Activated CD4-positive, alpha-beta T cell treated with anti-CD3 and anti-CD28 coated beads, Interleukin-2, amount 50 U/mL, for 16 hours (primary cell): ENCODE measurements at places on chromosomes 1 and 21.

DNA sequence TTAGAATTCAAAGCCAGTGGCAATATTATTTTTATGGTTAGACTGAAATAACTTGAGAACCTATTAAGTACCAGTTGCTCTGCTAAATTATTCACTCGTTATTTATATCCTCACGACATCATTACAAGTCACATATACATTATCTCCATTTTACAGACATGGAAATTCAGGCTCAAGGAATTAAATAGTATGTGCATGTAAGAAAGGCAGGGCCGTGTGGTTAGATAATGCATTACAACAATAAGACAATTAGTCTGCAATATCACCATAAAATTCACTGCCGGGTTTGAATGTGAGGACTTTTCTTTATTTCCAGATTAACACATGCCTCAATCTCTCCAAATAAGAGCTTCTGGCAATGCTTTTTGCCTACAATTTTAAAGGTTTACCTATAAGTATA lies 523.4 kb downstream of the PTBP2 start:
- no peak for DNase-seq

- no peak for DNase-seq
Observed at GRCh38 chr1:76142771-76143540, 68.4 kb downstream of the ST6GALNAC3 start.

GRCh38 chr1:6898974-6899539 lies 113.8 kb downstream of the CAMTA1 start:
- DNase-seq, result no peak

DNA sequence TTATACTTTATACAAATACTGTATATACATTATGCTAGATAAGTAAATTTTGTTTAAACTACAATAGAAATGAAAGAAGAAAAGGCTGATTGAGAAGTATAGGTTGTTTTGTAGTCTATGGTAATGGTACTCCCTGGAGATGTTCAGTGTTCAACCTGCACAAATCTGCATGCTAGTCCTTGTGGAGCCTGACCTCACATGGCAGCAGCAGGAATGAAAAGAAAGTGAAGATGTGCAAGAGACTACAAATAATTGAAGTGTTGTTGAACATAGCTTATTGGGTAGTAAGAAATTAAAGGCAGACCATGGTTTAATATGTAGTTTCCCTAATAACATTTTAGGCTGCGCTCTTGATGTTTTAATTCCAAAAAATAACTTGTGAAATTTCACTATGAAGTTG lies 201.2 kb downstream of the TGFB2 start:
- no peak for DNase-seq

DNA sequence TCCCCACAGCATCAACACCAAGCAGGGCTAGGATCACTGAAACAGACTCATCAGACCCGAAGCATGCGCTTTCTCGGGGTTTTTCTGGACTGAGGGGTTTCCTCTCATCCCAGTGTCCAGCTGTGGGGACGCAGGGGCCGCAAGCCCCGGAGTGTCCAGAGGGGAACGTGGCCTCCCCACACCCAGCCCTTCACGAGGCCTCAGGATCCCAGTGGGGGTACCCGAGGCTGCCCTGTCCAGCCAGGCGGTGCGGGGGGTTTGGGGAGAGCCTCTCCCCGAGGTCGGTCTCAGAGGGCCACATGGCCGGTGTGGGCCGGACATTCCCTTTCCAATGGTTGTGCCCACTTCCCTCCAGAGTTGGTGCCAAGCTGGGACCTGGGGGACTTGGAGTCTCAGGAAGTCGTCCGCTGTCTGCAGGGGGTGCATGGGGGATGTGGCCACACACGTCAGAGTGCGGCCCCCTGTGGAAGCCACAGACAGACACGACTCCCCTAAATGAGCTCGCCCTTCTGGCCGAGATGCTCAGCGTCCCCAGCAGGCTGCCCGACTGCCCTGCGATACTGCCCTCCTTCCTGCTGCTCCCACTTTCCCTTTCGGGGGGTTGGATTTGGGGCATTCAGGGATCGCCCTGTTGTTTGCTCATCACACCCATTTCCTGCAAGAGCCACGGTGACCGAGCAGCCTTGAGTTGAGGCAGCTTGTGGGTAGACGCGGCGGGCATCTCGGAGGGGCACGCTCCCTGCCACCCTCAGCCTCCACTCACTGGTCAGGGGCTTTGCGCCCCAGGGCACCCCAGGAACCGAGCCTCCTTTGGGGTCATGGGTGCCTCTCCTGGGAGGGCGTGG lies 4.1 kb downstream of the COL6A1 start:
- no peak for DNase-seq

DNA sequence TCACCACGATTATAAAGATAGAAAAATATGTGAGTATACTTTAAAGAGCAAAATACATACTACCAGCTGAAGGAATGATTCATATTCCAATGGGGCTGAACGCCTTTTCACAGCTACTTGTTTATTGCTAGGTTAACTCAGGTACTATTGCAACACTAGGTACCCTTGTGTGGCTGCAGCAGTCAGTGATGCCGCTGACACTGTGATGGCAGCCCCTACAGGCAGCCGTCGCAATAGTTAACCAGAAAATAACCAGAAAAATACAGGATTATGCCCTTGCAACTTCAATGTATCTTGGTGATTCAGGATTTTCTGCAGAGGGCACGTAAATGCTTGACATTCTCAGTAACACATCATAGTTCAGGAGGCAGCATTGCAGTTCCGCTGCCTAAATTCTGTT lies 1.6 kb upstream of the MARK1 start:
- DNase-seq, result no peak

DNA sequence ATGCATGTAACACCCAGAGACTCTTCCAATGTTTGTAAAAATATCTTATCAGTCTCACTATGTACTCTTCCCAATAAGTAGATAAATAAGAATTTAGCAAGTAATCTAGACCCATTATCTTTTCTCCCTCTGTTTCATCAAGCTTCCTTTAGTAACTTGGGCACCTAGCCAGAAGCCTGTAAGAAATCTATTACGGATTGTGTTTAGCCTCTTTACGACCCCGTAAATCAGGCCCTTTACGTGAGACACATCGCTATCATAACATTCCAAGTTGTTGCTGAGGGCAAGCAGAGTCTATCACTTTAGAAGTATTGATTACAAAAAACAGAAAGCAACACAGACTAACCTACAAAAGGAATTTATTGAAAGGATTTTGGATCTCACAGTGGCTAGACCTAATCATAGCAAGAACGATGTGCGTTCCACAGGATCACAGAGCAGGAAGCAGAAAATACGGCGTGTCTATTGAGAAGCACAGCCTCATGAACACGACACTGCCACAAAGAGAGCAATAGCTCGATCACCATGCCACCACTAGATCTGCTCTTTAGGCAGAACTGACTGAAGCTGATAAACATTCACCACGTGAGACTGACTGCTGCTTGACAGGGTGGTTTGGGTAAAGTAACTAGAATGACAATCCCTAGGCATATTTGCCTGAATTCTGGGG lies 922.1 kb downstream of the AMY1C start:
- no peak for DNase-seq

GRCh38 chr1:18602533-18603211 lies 28.0 kb upstream of the PAX7 start:
- DNase-seq, result no peak

- no peak for DNase-seq
Observed at GRCh38 chr1:24048205-24048869, 63.6 kb downstream of the MYOM3 start.

DNA sequence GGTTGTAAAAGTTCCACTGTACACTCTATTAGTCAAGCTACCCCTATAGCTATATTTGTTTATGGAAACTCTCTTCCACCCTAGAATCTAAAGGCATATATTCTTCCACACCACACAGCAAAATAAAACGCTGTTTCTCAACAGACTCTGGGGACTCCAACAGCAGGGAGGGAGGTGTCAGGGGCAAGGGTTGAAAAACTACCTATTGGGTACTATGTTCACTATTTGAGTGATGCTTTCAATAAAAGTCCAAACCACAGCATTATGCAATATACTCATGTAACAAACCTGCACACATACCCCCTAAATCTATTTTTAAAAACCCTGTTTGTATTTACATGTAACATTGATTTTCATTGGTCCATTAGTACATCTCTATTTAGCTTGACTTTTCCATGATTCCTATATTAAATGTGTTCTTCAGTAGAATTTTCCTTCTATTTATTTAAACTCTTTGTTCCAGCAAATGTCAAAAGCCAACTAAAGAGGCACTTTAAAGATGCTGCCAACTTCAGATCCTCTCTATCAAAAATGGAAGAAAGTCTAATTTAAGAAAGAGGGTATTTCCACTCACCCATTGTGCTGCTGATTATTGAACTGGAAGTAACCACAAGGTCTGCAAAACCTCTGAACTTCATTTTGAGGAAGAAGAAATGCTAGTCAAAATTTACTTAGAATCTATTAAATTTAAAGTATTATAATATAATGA lies 26.2 kb downstream of the RGS7 start:
- DNase-seq, result no peak

- DNase-seq, result no peak
Observed at GRCh38 chr1:235342039-235342438, 13.7 kb downstream of the GGPS1 start.

DNA sequence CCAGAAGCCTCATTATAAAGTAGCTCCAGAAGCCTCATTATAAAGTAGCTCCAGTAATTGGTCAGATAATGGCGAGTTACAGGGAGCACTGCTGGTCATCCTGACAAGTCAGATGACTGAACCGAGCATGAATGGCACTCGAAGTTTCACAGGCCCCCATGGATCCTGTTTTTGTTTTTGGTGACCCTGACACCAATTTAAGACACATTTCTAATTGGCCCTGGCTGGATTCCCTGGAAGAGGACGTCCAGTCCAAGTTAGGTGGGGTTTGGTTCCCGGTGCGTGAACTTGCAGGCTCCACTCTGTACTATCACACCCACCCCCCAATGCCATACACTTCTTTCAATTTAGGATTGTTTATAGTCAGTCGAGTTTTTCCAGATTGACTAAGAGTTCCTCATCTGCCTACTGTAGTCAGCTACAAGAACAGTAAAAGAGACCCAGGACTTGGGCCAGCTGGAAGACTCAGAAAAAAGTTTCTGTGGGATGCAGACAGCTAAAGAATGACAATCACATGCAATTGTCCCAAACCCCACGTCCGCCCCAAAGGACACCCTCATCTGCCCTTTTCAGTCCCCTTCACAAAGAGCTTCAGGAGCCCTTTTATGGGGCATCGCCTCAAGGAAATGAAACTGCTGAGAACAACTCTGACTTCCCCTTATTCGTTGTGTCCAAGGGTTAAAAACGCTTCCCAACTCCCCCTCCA lies 2.7 kb downstream of the DHRS3 start:
- no peak for DNase-seq
